SK-N-DZ (cell line): ENCODE measurements at places on chromosomes 12 and 14.

GRCh38 chr12:98823012-98823411 lies 177.9 kb downstream of the APAF1 start:
- DNase-seq, result no peak

GRCh38 chr14:32166924-32167323 lies 34.9 kb upstream of the RNU6-7 start:
- no peak for DNase-seq

GRCh38 chr12:110913119-110914056 lies 7.0 kb downstream of the MYL2 start:
- no peak for DNase-seq

DNA sequence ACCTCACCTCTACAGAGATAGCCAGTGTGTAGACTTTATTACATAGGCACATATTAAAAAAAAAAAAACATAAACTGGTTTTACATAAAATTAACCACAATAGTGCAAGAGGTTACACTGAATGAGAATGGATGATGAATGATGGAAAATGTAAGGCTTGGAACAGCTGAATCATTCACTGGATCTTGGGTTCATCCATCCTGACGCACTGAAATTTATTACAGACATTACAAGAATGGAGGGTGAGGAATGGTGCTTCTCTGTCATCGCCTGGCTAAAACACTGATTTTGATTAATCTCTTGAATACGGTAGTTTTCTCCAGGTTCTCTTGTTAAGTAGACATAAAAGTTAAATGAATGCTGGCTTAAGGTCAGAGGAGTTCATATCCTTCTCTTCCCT lies 40.0 kb upstream of the GTF2A1 start:
- no peak for DNase-seq

DNA sequence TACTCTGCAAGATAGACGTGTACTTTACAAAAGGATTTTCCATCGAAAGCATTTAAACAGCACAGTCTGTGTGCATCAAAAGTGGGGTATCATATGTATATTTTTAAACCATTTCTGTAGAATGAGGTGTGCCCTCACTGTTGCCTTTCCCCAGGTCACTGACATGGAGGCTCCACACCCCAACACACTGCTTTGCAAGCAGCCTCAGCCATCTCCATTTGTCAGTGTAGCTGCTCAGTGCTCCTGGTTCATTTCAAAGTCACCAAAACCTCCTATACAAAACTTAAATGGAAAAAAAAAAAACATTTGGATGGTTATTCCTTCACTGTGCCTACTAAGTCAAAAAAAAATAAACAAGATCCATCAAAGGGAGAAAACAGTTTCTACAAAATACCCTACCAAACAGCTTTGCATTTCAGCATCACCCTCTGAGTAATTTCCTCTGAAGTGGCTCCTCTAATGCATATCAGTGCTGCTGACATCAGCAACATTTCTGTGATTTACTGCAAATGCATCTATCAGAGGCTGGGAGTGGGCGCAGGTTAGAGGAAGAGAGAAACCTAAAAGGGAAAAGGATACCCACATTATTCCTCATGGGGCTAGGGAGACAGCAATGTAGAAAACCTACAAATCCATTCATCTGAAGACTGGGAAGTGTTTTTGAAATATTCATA lies 46.0 kb downstream of the KCNK10 start:
- DNase-seq, result no peak

DNA sequence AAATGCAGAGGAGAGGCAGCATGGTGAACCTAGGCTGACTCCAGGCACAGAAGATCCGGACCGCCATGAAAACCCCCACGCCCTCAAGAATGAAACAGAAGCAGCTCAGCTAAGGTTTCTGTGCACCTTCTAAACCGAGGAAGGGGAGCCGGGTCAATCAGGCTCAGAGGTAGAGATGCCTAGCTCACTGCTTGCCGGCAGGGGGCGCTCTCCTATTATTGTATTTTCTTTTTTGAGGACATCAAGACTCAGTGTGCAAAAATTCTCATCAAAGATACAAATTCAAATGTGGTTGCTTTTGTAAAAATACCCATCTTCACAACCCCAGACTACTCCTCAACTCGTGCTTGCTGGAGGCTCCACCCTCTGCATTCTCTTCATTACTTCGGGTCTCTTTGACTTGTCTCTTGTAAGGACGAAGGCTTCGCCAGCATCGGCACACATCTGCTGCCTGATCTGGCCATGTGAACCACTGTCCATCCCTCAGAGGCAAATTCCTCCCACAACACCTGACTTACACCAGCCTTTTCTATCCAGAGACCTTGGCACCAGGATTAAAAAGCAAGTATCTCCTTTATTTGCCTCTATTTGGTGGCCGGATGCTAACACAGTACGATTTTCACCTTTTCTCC lies 33.4 kb upstream of the RNASE3 start:
- DNase-seq, result peak; percentile 10

DNA sequence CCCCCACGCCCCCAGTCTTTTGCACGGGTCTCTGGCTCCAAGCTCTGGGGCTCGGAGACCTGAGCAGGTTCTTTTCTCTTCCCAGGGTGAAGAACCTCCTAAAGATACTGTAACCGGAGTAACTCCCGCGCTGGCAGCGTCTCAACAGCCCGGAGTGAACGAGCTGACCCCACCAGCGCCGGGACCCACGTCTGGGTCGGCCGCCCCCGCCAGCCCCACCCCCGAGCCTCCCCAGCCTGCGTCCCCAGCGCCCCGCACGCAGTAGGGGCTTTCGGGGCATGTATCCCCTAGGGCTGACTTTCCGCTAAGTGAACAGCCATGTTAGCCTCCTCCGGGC lies 858 bp downstream of the SLC35F4 start:
- DNase-seq, result no peak

DNA sequence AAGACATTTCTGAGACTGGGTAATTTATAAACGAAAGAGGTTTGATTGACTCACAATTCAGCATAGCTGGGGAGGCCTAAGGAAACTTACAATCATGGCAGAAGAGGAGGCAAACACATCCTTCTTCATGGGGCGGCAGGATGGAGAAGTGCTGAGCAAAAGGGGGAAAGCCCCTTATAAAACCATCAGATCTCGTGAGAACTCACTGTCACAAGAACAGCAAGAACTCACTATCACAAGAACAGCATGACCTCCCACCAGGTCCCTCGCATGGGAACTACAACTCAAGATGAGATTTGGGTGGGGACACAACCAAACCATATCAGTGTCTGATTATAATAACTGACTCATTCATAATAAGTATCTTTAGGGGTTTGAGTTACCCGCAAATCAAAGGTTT lies 6.4 kb downstream of the SLC39A9 start:
- DNase-seq, result no peak

GRCh38 chr14:106024983-106025604 lies 498.7 kb downstream of the TMEM121 start:
- DNase-seq, result no peak

GRCh38 chr14:89479802-89480201 lies 62.8 kb upstream of the FOXN3 start:
- DNase-seq, result no peak

DNA sequence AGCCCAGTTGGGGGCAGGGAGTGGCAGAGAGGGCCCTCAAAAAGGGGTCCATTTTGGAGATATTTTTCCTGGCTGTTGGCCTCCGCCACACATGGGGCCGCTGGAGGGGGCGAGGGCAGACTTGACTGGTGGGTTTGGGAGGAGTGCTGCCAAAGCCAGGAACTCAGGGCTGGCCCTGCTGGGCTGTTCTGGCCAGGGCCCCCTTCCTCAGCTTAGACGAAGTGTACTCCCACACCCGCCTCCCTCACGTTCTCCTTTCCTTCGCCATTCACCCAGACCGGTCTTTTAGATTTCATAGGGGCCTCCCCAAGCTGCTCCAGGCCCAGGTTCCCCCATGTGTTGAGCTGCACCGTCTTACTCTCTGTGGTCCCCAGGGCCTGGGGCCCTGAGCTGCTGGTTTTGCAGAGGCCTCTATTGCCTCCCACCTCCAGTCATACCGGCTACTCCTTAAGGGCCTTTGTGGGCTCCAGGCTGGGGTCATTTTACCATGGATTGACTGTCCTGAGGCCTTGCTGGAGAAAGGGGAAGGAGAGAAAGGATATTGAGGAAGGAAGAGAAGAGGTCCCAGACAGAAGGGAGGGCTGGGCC lies 1.3 kb downstream of the KRT7 start:
- DNase-seq, result no peak

DNA sequence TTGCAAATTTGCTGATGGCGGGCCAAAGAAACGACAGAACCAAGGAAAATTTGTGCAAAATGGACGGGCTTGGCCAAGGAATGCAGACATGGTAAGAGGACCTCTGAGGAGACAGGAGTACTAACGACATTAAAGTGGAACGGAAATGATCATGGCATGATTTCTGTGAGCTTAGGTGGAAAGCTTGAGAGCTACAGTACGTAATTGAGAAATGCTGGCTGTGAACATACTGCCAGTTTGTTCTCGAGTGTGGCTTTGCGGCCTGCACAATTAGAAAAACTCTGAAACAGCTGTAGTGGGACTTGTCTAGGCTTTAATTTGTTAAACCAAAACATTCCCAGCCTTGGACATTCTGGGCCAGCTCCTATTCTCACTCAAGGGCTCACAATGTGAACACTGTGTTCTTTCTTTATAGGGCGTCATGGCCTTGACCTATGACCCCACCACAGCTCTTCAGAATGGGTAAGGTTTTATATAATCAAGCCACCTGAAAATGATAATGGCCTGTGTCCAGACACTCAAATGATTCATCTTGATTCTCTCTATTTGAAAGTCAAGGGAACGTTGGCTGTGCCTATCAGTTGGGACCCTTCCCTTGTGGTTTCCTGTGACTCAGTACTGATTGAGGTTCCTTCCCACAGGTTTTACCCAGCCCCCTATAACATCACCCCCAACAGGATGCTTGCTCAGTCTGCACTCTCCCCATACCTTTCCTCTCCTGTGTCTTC lies 48.5 kb downstream of the BAZ2A start:
- no peak for DNase-seq

DNA sequence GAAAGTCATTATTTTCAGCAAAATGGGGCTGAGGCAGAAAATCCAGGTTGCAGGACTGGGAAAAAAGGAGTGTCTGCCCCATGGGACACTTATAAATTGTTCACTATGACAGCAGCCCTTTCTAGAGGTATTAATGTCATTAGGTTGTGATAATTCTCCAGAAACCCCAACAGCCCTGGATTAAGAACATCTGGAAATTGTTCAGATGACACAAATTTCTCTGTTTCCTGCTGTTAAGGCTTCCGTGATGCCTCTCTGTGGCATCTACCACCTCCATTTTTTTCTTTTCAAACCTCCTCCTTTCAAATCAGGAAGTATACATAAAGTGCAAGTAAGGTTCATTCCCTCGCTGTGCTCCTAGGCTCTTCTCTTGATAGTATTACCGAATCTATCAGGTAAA lies 25.6 kb downstream of the EGLN3 start:
- peak; percentile 20 for DNase-seq

GRCh38 chr12:70106347-70106746 lies 136.9 kb upstream of the CNOT2 start:
- DNase-seq, result no peak

DNA sequence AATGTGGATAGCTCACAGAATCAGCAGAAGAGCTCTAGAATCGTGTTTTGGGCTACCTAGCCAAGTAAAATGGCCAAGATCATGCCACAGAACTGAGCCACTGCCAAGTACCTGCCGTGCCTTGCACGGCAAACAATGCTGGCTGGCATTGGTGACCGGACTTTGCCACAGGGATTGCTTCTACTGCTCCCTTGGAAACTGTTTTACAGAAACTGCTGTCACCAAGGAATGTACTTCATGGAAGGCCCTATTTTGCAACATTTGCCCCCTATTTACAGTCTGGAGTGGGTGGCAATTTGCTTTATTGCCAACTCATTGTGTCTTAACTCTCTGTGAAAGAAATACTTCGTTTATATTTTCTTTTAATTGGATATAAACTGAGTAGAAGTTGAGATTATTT lies 49.0 kb downstream of the BORCS5 start:
- DNase-seq, result no peak

- no peak for DNase-seq
These were observed 1.3 kb upstream of the GNG2 start for GRCh38 chr14:51859131-51859530.

GRCh38 chr12:125128439-125129178 lies 63.4 kb downstream of the AACS start:
- DNase-seq, result no peak

DNA sequence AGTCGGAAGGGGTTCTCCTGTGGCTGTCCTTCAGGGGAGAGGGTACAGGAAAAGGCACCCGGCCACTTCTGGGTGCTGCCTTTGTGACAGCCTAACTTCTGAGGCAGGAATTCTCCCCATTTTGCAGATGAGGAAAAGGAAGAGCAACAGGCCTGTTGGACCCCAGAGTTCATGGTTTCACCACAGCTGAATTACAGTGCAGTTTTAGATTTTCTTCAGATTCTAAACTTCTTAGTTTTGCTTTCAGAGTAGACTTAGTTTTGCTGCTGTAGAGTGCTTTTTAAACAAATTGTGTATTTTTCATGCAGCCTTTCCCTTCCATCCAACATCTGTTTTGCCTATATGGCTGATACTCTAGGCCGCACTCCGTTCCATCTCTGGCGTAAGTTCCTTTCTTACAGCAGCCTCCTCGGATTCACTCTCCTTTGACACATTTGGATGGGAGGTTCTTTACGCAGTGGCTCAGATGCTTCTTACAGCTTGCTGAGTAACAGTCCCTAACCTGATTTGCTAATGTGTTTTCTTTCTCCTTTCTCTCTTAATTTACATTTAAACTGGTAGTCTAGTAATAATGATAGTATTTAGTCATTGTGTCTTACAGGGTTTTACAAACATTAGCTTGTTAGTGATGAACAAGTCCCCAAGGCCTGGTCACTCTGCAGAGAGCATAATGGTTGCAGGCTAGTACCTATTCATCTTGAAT lies 7.8 kb downstream of the TRAF3 start:
- DNase-seq, result no peak

- no peak for DNase-seq
These were observed 76.4 kb upstream of the DICER1 start for GRCh38 chr14:95233702-95234241.

DNA sequence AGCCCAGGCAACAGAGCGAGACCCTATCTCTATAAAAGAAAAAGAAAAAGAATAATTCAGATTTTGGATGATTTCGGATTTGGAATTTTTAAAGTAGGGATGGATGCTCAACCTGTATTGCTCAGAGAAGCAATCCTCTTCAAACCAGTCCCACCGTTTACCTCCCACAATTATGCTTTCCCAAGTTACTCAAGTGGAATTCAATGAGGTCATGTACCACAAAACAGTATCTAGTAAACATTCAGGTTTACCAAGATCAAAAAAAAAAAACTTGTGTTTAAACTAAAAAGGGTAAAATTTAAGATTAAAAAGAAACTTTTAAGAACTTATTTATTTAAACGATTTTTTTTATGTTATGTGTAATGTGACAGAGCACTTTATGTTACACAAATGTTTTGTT lies 2.5 kb downstream of the KDM5A start:
- DNase-seq, result no peak

DNA sequence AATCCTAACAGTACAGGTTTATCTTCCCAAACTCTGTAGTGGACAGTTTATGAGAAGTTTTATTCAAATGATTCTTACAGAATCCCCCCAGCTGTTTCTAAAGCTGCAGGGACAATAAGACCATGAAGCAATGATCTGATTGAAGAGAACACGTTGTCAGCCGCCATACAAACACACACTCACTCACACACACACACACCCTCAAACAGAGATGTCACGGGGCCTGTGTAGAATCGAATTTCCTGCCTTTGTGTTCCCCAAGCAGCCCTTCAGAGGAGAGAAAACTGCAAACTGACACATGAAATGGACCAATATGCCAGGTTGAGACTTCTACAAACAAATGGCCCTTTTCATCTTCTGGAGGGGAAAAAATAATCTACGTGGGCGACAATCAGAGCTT lies 80.5 kb upstream of the TBX3 start:
- DNase-seq, result no peak
